Right ventricle myocardium superior (tissue), 1 donor: ENCODE measurements at places on chromosomes 7 and 10.

- no peak for DNase-seq
Measured at GRCh38 chr10:32954080-32954479, 4.0 kb downstream of the ITGB1 start.

- no peak for DNase-seq
Measured at GRCh38 chr7:152967958-152968357, 208.4 kb downstream of the ACTR3B start.

DNA sequence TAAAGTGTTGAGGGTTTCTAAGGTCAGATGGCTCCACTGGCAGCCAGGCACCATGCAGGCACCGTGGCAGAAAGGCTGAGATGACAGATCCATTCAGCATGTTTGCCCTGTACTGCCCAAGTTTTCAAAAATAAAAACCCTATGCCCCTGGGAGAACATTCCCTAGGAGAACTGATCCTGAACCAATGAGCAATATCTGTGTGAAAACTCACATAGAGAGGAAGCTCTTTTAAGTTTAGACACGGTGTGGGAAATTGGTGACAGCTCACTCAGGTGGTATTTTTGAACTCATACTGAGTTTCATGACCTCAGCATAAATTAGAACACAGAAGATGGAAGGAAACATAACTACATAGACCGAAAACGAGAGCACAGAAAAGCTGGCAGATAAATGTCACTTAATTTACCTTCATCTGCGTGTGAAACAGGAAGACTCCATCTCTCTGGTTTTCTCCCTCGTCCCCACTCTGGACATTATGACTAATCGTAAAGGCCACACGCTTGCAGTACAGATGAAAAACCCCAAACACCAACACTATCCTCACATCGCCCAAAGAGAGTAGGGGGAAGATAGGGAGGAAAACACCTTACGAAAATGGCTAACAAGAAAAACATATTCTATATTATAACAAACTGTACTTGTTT, 127.8 kb downstream of the ICA1 start:
- DNase-seq, result no peak

- no peak for DNase-seq
Measured at GRCh38 chr7:96344236-96344635, 22.3 kb upstream of the SLC25A13 start.

- no peak for DNase-seq
Measured at GRCh38 chr7:54811041-54811845, 52.2 kb upstream of the SEC61G start.
